NCI-H2029 treated with DMSO at 0.1 percent for 48 hours (cell line): ENCODE measurements at places on chromosomes 12 and 14.

DNA sequence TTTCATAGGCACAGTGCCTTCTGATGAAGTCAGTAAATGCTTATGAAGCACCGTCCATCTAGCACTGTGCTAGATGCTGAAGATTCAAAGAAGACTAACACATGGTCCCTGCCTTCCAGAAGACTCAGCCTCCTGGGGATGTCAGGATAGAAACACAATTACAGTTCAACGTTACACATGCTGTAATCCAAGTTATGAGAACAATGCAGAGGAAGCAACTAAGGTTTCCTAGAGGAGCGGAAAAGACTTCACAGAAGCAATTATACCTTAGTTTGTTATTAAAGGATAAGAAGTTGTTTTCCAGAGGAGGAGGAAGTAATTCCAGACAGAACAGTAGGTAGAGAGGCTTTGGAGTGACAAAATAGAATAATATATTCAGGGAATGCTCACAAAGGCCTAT, 66.9 kb upstream of the FGD4 start:
- no peak for DNase-seq

- DNase-seq: no peak
These were observed 7.6 kb downstream of the KCTD10 start for GRCh38 chr12:109469517-109469916.

- no peak for DNase-seq
These were observed 117.1 kb downstream of the HMGA2 start for GRCh38 chr12:65941388-65941787.

GRCh38 chr12:49825360-49825970, 2.7 kb downstream of the NCKAP5L start:
- DNase-seq: no peak

- no peak for DNase-seq
These were observed 34.1 kb downstream of the ERH start for GRCh38 chr14:69363964-69364363.

DNA sequence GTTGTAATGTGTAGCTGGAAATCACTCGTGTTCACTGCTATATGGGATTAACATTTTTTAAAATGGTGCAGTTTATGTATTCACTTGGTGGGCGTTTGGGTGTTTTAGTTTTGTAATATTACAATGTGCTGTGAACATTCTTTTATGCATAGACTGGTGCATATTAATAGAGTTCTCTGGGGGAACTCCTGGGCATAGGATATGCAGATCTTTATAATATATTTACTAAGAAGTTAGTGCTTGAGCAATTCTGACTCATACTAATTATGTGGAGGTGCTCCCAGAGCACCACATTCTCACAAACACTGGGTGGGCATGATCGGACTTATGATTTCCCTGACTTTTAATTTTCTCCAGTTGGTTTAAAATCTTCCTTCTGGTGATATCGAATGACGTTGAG, 342.3 kb downstream of the PDZRN4 start:
- no peak for DNase-seq

DNA sequence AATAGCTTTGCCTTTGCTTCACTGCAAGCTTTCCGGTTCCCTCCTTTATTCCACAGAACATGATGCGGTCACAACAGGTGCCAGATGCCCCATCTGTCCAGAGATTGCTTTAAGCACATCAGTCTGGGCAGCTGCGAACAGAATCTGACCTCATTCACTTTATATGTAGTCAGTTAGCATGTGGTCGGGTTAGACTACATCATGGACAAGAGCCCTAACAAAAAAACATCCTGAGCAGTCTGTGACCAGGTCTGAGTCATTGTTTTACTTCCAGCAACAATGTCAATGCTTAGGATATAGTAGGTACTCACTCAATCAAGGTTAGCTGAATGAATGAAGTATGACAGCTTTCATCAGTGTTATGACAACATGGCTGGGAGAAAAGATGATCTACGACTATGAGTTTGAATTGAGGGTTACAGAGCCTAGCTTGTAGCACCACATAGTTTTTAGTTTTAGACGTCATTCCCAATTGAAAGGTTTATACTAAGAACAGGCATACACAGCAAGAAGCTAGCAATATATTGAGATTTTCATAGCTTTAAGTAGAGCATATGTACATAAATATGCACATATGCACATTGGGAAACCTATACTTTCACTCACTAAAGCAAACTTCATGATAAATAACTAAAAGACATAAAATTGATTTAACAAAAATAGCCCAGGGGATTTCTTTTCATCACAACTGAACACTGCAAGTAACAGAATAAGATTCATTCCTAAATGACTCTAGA, 64.2 kb upstream of the TMCC3 start:
- DNase-seq: no peak

DNA sequence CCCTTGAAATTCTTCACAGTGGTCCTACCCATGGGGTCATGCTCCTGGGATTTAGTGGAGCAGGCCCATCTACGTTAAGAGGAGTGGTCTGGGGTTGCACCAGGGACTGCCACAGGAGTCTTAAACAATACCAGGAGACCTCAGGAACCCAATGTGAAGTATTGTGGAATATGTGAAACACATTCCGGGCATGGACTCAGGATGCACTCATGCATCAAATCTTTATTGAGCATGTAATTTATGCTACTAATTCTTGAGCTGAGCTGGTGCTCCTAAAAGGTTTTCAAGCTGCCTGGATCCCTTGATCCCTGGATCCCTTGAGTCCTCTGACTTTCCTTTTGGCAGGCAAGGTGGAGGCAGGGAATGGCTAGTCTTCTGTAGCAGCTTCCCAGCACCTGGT, 8.8 kb downstream of the SERPINA10 start:
- DNase-seq: no peak

- DNase-seq: no peak
These were observed 354.3 kb downstream of the CEP128 start for GRCh38 chr14:80587096-80587724.

- no peak for DNase-seq
These were observed 505.9 kb downstream of the SLC16A7 start for GRCh38 chr12:60101715-60102114.

DNA sequence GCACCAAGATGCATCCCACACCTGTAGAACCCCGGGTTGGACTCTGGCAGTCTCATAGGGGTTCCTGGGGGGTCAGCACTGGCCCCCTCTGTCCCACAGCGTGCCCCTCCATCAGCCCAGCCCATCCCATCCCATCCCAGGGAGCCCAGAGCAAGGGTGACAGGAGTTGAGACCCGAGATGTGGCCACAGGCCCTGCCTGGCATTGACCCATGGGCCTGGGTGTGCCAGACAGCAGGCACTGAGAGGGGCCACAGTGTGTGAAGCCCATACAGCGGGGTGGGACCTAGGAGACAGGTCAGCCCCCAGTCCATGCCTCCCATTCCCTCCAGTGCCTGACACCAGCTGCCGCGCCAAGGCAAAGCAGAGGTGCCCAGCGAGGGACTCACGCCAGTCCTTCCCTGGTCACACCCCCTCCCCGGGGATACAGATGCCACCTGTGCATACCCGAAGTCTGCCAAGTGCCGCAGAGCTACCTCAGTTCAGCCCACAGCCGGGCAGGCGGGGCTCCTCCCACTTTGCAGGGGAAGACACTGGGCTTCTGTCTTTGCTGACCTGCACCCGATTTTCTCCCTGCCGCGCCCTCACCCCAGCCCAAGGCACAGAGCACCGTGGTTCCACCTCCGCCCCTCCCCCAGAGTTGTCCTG, 50.4 kb downstream of the CYP46A1 start:
- no peak for DNase-seq

DNA sequence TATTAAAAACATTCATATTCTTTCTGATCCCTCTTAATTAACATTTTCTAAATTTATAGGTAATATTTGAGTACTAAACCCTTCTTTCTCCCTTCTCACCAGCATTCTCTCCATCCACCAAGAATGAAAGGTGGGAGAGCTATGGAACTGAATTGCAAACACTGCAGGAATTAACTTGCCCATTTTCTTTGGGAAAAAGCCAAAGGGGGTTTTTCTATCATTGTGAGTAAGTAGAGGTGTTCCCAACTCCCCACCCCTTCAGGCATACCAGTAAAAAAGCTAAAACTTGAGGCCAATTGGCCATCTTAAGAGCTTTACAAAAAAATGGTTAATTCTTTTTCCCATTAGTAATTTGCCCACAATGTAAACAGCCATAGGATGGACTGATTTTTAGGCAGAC, 23.7 kb downstream of the PCNX1 start:
- no peak for DNase-seq

- no peak for DNase-seq
These were observed 55.9 kb downstream of the PLEKHA5 start for GRCh38 chr12:19185262-19185929.

GRCh38 chr14:60561845-60562746, 53.1 kb downstream of the SIX6 start:
- DNase-seq: peak; percentile 87

DNA sequence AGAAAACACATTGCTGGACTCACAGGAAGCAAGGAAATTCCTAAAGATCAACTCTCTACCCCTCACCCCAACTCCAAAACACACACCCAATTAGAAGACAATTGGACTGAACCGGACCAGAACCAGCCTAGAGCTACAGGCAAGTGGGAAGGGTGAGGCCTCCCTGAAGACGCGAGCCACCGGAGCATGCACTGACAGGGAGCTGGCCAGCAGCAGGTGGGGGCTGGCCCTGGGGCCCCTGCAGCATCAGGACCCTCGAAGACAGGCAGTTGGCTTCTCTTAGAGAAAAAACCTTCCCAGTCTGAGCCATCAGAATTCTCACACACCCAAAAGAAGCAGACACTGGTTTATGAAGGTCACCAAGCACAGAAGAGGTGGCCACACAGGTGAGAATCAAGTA, 209.5 kb upstream of the DIO3 start:
- DNase-seq: no peak

GRCh38 chr12:57235017-57235727, 5.7 kb downstream of the SHMT2 start:
- no peak for DNase-seq

GRCh38 chr14:57883061-57883460, 17.2 kb upstream of the SLC35F4 start:
- DNase-seq: no peak

DNA sequence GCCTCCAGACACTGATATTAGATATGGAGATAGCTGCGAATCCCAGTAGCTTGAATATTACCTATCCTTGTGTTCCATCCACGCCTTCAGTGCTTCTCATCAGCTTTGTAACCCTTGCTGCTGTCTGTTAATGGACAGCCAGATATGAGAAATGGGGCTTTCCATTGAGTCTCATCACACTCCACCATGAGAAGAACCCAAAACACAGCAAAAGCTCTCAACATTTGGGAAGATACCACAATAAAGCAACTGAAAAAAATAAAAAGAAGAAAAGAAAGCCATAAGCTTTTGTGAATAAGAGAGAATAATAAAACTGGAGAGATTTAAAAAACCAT, 225.4 kb downstream of the GALC start:
- DNase-seq: no peak

DNA sequence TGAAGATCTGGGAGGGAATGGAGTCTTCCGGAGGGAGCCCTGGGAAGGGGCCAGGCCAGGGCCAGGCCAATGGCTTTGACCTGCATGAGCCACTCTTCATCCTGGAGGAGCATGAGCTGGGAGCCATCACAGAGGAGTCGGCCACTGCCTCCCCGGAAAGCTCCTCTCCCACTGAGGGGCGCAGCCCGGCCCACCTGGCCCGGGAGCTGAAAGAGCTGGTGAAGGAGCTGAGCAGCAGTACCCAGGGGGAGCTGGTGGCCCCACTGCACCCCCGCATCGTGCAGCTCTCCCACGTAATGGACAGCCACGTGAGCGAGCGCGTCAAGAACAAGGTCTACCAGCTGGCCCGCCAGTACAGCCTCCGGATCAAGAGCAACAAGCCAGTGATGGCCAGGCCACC, 37.7 kb downstream of the PLEKHG3 start:
- DNase-seq: no peak

- no peak for DNase-seq
These were observed 114.7 kb downstream of the BEGAIN start for GRCh38 chr14:100472491-100472890.

DNA sequence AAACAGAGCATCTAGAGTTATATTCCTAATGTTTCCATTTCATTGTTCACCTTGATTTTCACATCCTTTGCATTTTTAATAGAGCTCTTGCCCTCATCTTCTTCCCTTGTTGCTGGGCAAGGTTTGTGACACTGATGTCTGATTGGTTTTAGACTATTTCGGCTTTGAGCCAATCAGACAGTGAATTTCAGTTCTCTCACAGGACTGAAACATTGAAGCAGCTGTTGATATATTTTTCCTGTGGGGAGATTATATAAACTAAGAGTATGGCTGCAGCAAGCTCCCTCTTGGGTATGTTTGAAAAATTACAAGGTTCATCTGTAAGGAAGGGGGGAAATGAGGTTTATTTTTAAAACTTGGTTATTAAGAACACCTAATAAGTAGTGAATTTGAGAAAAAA, 51.2 kb downstream of the ATF7IP start:
- DNase-seq: no peak

DNA sequence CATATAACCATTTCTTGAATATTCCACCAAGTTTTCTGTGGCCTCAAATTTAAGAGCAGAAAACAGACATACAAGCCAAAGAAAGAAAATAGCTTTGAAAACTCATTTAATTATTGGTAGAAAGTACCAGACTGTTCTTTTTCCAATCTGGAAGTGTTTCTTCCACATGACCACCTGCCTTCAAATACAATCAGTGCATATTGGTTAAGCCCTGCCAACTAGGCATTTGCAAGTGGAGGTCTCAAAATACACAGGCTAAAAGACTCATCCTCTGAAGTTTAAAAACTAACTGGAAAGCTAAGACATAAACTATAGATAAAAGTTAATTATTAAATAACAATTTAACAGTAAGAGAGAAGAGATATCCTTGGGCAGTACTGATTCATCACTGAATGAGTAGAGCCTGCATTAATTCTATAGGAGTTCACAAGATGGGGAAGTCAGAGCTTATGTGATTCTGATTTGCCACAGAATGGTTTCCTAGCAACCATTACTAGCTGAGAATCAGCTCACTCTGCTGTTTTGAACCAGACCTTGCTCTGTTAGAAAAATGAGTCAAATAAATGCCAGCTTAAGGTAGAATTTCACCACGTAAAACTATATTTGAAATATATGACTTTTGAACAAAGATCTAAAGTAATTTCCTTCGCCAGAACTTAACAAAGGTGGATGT, 433.8 kb downstream of the FUT8 start:
- DNase-seq: no peak

DNA sequence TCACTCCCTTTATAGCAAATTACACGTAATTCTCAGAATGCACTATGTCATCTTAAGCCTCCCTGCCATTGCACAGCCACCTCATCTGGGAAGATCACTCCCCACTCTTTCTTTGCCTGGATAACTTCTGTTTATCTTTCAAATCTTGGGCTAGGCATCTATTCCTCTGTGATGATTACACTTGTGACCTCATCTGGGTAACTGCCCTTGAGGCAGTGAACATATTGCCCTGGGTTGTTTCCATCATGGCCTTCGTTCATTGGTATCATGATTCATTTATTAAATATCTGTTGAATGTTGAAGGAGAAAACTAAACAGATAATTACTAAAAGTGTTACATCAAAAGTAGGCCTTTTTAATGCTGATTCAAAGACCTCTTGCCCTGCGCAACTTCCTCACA, 26.2 kb upstream of the PDE3A start:
- no peak for DNase-seq

- no peak for DNase-seq
These were observed 440.7 kb downstream of the CCER1 start for GRCh38 chr12:90514325-90514724.
